ENCODE measurements at places on chromosomes 3 and 15.

GRCh38 chr15:90174140-90174875 is 26.8 kb upstream of the SEMA4B start:
- DNase-seq, result peak; percentile 33

DNA sequence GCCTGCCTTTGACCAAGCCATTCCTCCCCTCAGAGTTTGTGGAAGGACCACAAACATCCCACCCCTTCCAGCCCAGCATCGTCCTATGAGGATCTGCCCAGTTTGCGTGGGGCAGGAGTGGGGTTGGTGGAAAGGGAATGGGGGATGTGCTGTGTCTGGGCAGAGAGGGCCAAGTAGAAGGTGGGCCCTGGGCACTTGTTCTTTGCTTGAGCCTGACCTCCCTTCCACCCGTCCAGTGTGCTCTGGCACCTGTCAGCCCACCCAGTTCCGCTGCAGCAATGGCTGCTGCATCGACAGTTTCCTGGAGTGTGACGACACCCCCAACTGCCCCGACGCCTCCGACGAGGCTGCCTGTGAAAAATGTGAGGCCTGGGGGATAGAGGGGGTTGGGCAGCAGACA is 10.3 kb downstream of the SPINT1 start:
- DNase-seq, result no peak

- DNase-seq, result no peak
Observed at GRCh38 chr15:70016511-70016994, 81.2 kb downstream of the TLE3 start.

GRCh38 chr3:46369675-46370132 is 1.0 kb upstream of the CCR5 start:
- DNase-seq, result no peak

DNA sequence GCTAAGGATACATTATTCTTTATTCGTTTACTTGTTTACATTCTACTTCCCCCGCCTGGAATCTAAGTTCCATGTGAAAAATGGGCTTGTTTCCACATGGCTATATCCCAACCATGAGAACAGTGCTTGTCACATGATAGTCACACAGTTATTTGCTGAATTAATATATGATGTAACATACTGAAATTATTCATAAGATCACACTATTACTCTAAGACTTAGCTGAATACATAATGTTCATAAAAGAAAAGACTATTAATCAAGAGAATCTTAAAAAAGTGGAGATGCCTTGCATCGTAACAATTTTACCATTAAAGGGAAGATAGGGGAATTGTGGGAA is 6.5 kb downstream of the PBRM1 start:
- DNase-seq, result no peak

DNA sequence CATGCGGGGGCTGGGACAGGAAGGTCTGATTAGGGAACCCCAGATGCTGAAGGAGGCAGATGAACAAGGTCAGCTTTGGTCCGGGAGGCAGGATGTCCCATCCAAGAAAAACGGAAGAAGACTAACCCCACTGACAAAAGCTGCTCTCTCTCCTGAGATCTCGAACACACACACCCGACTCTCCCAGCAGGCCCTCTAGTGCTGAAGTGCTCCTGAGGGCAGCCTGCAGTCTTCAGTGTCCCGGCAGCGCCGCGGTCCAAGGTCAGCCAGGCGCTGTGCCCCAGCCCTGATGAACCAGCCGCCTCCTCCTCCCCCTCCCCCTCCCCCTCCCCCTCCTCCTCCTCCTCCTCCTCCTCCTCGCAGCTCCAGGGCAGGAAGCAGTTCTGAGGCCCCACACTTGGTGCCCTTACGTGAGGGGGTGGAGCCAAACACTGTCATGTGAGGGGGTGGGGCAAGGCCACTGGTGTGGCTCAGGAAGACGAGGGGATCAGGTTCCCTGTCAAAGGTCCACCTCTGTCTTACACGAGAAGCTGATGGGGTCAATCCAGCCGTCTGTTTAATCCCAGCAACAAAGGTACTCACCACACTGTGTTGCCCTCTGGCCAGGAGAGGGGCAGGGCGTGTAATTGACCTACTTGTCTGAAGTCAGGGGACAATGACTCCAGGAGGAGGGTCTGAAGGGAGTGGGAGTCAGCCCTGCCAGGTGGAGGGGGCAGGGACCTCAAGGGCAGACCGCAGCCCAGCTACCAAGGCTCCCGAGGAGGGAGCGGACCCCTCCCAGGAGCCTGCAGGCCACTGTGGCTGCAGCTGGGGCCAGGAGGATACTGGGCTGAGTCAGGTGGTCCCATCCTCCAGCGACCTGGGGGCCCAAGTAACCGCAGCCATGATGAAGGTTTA is 34.3 kb downstream of the PRR23E start:
- DNase-seq, result no peak

GRCh38 chr3:135844386-135844785 is 121.1 kb upstream of the PPP2R3A start:
- no peak for DNase-seq

DNA sequence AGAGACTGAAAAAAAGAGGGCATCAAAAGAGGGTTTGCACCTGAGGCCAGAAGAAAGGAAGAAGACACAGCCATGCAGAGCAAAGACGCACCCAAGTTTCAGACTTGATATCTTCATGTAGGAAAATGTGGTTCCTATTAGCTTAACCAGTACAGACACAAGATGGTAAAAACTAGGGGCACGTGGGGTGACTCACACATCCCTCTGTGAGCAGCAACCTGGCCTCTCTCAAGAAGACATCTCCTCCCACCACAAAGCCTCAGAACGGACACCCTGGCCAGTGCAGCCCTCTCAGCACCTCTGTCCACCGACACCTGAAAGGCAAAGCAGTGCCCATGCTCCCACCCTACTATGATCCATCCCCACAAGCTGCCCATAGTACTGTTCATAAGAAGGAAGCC is 33.3 kb downstream of the GLB1 start:
- DNase-seq, result no peak

DNA sequence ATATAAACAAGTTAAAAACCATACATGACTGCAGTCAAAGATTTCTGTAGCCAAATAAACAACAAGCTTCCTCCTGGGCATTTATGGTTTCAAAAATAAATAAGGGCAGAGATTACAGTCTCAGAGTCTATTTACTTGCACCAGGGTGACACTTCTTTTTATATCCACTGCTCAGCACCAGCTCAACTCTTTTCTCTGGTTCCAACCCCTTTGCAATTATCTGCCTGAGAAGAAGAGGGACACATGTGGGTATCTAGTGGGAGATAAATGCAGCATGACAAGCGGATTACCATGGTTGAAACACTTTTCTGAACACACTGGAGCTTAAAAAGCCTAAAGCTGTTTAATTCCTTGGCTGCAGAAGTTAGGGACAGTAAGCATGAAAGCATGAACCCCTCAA is 311.5 kb downstream of the CNTN3 start:
- DNase-seq, result no peak

DNA sequence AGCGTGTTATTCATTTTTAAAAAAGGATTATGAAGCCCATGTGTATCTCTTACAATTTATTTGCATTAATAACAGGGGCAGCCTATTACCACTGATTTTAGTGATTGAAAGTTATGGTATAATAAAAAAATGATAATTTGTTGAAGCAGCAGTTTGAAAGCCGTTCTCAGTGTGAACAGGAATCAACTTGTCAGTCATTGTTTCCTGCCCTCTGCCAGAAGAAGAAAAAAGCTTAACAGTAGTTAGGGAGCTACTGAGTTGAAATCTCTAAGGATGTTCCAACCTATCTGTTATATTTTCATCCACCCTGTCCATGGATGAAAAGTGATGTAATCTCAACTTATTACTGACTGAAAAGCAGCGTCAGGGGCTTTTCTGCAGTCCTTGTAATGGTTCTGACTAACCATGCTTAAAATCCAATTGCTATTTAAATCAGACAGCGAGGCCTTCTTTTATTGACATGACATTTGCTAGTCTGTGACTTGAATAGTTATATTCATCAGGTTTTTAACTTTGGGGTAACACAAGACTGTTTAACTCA is 486.7 kb downstream of the ROBO2 start:
- no peak for DNase-seq

GRCh38 chr15:42069025-42069424 is 25.3 kb downstream of the PLA2G4D start:
- DNase-seq, result no peak

GRCh38 chr3:112656043-112656442 is 15.1 kb upstream of the CCDC80 start:
- DNase-seq, result no peak

Measured in NCI-H510A (cell line).